ENCODE measurements at places on chromosomes 7 and 10.
A peak's percentile ranks its signal among the peaks of the same experiment; 100 is the strongest.

- DNase-seq = no peak
These were observed 8.3 kb upstream of the GDF10 start for GRCh38 chr10:47291682-47292081.

- no peak for DNase-seq
These were observed 446.5 kb upstream of the FOXK1 start for GRCh38 chr7:4235596-4235995.

GRCh38 chr10:46232666-46233065 is 54.1 kb upstream of the ANTXRL start:
- no peak for DNase-seq

- peak; percentile 5 for DNase-seq
These were observed 15.1 kb upstream of the ZNF273 start for GRCh38 chr7:64887756-64888508.

DNA sequence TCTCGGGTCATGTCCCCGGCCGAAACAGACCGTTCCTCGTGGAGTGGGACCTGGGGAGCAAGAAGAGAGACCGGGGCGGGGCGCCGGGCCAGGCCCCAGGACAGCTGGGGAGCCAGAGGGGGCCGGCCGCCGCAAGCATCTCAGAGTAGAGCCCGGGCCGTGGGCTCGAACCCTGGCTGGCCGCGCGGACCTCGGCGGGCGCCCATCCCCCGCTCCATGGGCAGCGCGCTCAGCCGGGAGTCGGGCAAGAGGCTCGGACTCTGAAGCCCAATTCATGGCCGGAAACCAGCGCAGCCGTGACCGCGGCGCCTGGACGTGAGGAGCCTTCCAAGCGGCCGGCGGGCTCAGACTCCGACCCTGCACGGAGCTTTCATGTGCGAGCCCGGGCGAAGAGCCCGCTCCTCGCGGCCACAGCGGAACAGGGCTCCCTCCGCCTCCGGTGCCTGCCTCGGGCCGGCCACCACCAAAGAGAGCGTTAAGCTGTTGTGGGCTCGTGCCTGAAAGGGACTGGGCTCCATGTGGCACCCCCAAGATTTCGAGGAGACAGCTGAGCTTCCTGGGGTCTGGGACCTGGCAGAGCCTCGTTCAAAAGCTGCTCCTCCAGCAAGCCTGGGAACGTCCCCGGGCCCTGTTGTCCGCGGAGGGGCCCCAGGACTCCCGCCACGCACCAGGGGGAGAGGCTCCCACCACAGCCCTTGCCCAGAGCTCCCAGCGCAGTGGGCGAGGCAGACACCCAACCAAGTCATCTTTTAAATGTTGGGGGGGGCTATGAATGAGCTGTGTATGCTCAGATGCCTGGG is 757 bp upstream of the GRID1 start:
- DNase-seq = no peak

DNA sequence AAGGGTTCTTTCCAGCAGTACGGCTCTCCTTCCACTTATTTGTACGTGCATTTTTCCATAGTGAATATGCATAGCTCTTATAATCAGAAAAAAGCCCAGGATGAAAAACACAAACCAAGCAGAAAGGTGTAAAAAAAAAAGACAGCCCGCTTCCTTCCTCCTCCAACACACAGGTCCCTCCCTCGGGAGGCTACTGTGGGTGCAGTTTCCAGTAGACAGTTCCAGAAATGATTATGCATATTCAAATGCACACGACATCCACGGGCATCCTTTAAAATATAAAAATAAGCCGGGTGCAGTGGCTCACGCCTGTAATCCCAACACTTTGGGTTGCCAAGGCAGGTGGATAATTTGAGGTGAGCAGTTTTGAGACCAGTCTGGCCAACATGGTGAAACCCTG is 59.9 kb downstream of the TNRC18 start:
- no peak for DNase-seq

Data from stimulated activated naive CD4-positive, alpha-beta T cell (primary cell).